ENCODE measurements at places on chromosomes 4 and X. TPM values are rescaled to one million over a fixed set of nuclear protein-coding genes. Genes with fewer than 3 reads are reported as not detected.

The ZNF157 gene
- total RNA-seq: 2.0 TPM

The HTN1 gene
- not detected for total RNA-seq

The ZNF185 gene
- 2.6 TPM for total RNA-seq

The DMRTC1B gene
- total RNA-seq: 1.9 TPM

DNA sequence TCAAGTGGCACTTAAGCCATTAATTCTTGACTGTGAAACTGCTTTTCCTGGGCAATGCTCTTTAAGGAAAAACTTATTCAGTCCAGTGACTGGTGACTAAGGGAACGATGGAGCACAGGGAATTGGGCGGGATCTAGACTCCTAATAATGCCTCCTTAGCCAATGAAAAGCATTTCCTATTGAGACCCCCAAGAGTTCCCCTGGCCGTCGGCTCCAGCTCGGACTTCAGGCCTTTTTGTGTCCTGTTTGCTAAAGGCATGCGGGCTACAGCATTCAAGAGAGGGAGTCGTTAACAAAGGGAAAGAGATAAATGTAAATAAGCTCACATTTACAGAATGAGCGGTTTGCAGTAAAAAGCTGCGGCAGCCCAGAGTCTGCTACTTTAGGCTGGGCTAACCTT, at the start of gene LPAR4:
Gene LPAR4 (plus strand): TSS at position 232 of the 400 bp plus-strand sequence. CDS start 7,150 bp downstream, outside the sequence.
- H3K36me3 ChIP-seq: no peaks in the 10 kb centered on the region
- no peak within 1 kb of the TSS for H3K27ac ChIP-seq
- no peaks in the 10 kb centered on the region for H3K27me3 ChIP-seq
- H3K4me3 ChIP-seq: no peak within 1 kb of the TSS
- H3K4me1 ChIP-seq: no peaks in the 10 kb centered on the region

GRCh38 chrX:134158821-134159512, 78.0 kb upstream of the CCDC160 start:
- H3K27me3 ChIP-seq: no peaks in the 10 kb centered on the region
- H3K36me3 ChIP-seq: no peaks in the 10 kb centered on the region
- peaks cover 7% of the 10 kb centered on the region for H3K4me1 ChIP-seq

GRCh38 chr4:97507587-97508245, 635.6 kb downstream of the STPG2 start:
- no peak overlapping the region for H3K4me3 ChIP-seq
- H3K36me3 ChIP-seq: no peaks in the 10 kb centered on the region
- no peaks in the 10 kb centered on the region for H3K27me3 ChIP-seq
- H3K27ac ChIP-seq: no peak overlapping the region

DNA sequence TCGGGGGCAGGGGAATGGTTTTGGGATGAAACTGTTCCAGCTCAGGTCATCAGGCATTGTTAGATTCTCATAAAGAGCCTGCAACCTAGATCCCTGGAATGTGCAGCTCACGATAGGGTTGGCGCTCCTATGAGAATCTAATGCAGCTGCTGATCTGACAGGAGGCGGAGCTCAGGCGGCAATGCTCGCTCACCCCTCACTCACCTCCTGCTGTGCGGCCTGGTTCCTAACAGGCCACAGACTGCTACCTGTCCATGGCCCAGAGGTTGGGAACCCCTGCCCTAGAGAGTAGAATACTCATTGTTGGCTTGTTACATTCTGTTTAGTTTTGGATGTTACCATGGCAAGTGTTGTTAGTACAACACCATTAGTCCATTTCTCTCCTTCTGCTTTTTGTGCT, 40.8 kb upstream of the STX18 start:
- H3K4me3 ChIP-seq: no peak overlapping the region
- H3K4me1 ChIP-seq: no peaks in the 10 kb centered on the region
- peaks cover 32% of the 10 kb centered on the region for H3K36me3 ChIP-seq
- no peak for DNase-seq

GRCh38 chrX:87636533-87636932, 118.9 kb downstream of the KLHL4 start:
- no peaks in the 10 kb centered on the region for H3K36me3 ChIP-seq
- no peak overlapping the region for H3K27ac ChIP-seq
- DNase-seq: no peak
- H3K4me1 ChIP-seq: no peaks in the 10 kb centered on the region
- no peaks in the 10 kb centered on the region for H3K27me3 ChIP-seq

- H3K27ac ChIP-seq: no peak overlapping the region
- H3K36me3 ChIP-seq: no peaks in the 10 kb centered on the region
- no peak overlapping the region for H3K4me3 ChIP-seq
These were observed 18.2 kb upstream of the ANK2 start for GRCh38 chr4:113031212-113031611.

DNA sequence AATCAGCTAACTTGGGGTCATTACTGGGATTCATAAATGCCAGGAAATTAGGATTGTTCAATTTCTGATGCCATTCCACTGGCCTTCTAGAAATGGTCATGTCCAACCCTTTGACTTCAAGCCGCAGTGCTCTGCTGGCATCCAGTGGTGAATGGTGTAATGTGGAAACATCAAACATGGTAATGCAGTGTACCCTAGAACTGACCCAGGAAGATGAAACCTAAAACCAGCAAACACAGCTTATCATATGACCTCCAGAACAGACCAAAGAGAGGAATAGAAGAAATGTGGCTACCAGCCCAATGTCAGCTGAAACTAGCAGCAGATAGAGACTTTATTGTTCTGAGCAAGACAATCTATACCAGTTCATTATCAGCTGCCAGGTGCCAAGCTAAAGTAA, 13.8 kb downstream of the CXCL13 start:
- peaks cover 4% of the 10 kb centered on the region for H3K4me1 ChIP-seq
- H3K27me3 ChIP-seq: peaks cover 5% of the 10 kb centered on the region
- no peaks in the 10 kb centered on the region for H3K36me3 ChIP-seq
- no peak for DNase-seq
- H3K4me3 ChIP-seq: no peak overlapping the region
- H3K27ac ChIP-seq: no peak overlapping the region

DNA sequence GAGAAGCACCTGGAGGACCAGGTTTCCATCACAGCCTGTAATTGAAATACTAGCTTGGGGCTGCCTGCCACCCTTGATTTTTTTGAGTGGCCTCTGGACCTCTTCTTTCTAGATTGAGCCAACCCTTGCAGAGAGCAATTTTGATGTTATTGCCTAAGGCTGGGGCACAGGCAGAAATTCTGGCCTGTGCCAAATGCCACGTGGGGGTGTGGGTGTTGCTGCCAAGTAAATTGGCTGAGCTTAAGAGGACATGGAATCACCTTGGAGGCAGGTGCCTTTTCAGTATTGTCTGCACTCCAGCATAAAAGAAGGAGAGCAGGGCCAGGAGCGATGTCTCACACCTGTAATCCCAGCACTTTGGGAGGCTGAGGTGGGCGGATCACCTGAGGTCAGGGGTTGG, 286.1 kb upstream of the PRPS2 start:
- no peak overlapping the region for H3K4me3 ChIP-seq
- H3K4me1 ChIP-seq: no peaks in the 10 kb centered on the region
- no peaks in the 10 kb centered on the region for H3K27me3 ChIP-seq
- H3K36me3 ChIP-seq: no peaks in the 10 kb centered on the region
- DNase-seq: no peak

- H3K4me1 ChIP-seq: no peaks in the 10 kb centered on the region
These were observed 76.2 kb downstream of the STARD8 start for GRCh38 chrX:68723491-68724155.

- DNase-seq: no peak
- H3K4me3 ChIP-seq: no peak overlapping the region
- no peak overlapping the region for H3K27ac ChIP-seq
- H3K36me3 ChIP-seq: no peaks in the 10 kb centered on the region
- peaks cover 5% of the 10 kb centered on the region for H3K4me1 ChIP-seq
- H3K27me3 ChIP-seq: peaks cover 12% of the 10 kb centered on the region
These were observed 12.3 kb upstream of the GNPDA2 start for GRCh38 chr4:44738615-44739014.

GRCh38 chrX:24081661-24082154, 27.0 kb downstream of the EIF2S3 start:
- no peak overlapping the region for H3K27ac ChIP-seq
- peaks cover 20% of the 10 kb centered on the region for H3K36me3 ChIP-seq
- no peaks in the 10 kb centered on the region for H3K27me3 ChIP-seq
- DNase-seq: peak; percentile 64

GRCh38 chr4:12778706-12779105, 705.4 kb downstream of the RAB28 start:
- H3K27me3 ChIP-seq: no peaks in the 10 kb centered on the region
- no peaks in the 10 kb centered on the region for H3K36me3 ChIP-seq
- DNase-seq: no peak

Measured in naive thymus-derived CD8-positive, alpha-beta T cell (primary cell).